Colonic mucosa (tissue), 4 donors: ENCODE measurements at places on chromosomes 12 and 14. TPM values are rescaled to one million over a fixed set of nuclear protein-coding genes. Genes with fewer than 3 reads are reported as not detected.

DNA sequence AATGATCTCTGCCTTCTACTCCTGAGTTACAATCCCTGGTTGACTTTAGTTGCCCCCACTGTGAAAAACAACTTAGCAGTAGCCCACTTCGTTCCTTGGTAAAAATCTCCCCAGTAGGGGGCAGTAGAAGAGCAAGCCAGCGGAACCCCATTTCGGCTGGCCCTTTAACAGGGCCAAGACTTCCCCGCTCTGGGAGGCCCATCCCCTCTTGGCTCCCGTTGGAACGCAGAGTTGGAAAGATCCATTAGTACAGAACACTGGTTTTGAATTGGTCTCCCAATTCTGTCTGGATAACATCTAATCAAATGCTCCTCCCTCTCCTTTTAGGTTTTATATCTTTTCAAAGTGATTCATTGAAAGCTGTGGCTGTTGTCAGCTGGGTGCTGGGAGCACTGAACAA lies 1133.3 kb downstream of the BCL11B start:
- DNase-seq, result peak; percentile 50

DNA sequence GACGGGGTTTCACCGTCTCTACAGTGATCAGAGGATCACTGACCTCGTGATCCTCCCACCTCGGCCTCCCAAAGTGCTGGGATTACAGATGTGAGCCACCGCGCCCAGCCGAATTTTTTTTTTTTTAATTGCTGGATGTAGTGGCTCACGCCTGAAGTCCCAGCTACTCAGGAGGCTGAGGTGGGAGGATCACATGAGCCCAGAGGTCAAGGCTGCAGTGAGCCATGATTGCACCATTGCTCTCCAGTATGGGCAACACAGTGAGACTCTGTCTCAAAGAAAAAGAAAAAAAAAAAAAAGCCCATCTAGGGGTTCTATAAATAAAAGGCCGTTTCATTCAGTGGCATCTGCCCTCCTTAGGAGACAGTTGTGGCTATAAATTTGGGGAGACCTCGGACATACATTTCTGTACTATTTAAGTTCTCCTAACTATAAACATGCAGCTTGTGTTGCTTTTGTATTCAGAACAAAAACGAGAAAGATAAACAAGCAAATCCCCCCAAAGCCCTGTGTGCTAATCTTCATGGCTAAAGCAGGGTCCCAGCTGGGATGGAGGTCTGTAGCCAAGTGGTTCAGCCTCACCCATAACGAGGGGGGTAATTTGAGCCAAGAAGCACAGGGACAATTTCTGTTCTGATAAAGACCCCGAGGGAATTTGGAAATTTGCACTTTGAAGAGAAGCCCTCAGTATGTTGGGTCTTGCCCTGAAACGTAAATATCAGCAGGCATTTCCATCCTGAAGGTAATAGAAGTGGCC lies 35.0 kb upstream of the BCL7A start:
- no peak for DNase-seq

- DNase-seq, result no peak
Measured at GRCh38 chr12:79296871-79297270, 393.9 kb downstream of the PAWR start.

DNA sequence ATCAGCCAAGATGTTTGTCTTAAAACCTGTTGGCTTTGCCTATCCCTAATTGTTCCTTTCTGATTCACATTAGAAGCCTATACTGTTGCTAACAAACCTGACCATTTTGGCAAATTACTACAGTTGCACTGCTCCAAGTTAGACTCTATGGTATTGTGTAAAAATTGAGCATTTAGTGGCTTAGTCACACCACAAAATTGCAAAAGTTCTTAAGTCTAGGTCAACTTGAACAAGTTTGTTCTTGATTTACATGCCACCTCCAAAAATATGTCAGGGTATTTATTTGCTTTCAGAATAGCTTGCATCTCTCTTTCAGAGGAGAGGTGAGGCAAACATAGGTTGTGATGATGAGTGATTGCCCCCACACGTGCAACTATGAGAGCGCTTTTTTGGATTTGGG lies 27.0 kb upstream of the PTHLH start:
- no peak for DNase-seq

- DNase-seq, result no peak
Measured at GRCh38 chr14:81123811-81124210, 96.9 kb downstream of the GTF2A1 start.

GRCh38 chr12:32270818-32271710 lies 128.3 kb upstream of the FGD4 start:
- DNase-seq, result no peak

DNA sequence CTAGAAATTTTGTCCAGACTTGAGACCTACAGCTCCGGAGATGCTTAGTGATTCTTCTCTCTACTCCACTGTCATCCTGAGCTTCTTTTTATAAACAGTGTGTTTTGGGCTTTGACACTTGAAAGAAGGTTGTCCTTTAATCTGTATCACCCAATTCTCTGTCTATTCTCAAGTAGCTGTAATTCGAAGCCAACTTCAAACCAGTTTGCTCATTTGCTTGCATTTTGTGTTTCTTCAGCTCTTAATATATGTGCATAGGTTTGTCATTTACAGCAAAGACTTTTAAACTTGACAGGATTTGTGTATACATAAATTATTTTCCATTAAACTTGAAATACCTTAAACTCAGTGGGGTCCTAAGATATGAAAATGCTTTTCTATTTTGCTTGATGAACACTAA lies 16.4 kb upstream of the MYBPC1 start:
- no peak for DNase-seq

The ABCD4 gene
- 46.6 TPM for total RNA-seq

DNA sequence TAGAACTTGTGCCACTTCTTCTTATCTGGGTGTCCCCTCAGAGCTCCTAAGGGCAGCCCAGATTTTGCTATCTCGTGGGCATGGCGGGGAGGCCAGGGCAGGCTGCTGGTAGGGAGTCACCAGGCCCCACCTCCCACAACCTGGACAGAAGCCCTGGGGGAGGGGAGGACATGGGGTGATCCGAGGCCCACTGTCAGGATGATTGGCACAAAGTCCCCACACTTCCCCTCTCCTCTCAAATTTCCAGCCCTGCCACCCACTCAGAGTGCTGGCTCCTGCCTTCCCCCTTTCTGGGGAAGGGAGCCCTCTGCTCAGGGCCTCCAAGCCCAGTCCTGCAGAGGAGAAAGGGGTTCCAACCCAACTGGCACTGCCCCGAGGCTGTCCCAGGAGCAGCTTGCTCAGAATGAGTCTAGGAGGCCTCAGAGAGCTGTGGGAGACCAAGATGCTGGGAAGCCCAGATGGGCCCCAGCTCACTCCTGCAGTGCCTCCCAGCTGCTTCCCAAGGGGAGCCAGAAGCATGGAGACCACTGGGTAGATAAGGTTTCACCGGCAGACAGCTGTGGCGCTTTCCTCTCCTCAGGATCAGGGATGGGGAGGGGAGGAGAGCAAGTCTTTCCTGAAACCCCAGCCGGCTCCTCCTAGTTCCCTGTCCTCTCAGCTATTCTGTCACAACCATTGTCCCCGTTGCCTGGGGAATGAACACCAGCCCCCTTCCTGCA lies 82.8 kb downstream of the B4GALNT3 start:
- DNase-seq, result no peak

- DNase-seq, result no peak
Measured at GRCh38 chr14:102471921-102472790, 37.4 kb downstream of the ANKRD9 start.

DNA sequence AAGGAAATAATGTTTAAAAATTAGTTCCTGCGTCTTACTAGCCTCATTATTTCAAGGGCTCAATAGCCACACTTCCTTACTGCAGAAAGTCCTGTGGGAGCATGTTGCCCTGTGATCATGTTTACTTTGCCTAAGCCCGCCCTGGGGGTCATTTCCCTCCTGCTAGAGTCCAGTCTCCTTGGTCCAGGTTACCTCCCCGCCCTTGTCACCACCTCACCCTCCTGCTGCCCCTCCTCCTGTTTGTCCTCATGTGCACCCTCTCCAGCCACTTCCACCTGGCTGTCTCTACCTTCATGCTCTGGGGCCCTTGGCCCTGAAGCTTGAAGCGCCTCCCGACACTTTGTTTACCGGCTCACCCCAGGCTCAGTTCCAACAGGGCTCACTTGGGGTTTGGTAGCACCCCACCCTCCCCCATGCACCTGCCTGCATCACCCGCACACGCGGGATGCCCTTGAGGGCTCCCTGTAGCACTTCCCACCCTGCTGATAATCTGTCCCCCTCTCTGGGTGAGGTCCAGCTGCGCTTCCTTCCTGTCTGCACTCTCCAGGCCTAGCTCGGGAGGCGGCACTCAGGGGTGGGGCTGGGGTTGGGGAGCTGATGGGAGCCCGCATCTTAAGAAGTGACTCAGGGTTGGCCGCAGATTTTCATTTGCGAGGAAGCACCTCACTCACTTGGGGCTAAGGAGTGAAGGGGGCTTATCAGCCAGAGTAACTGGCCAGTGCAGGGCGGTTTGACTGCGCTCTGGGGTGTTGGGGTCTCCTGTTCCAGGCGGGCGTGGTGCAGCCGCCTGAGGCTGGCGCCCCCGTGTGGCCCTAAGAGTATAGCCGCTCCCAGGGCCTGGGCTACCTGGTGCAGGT lies 40.1 kb downstream of the SMIM41 start:
- DNase-seq, result peak; percentile 63

- peak; percentile 11 for DNase-seq
Measured at GRCh38 chr14:104442631-104443390, 136.8 kb upstream of the C14orf180 start.

GRCh38 chr12:68449196-68449595 lies 117.0 kb upstream of the MDM1 start:
- no peak for DNase-seq

The CD27 gene
- total RNA-seq, result 1.9 TPM

The RAB15 gene
- total RNA-seq, result 43.8 TPM

- no peak for DNase-seq
Measured at GRCh38 chr12:20262119-20262518, 106.2 kb upstream of the PDE3A start.

- DNase-seq, result no peak
Measured at GRCh38 chr12:15289192-15289591, 33.1 kb upstream of the PTPRO start.

The P2RX2 gene
- 0.24 TPM for total RNA-seq

DNA sequence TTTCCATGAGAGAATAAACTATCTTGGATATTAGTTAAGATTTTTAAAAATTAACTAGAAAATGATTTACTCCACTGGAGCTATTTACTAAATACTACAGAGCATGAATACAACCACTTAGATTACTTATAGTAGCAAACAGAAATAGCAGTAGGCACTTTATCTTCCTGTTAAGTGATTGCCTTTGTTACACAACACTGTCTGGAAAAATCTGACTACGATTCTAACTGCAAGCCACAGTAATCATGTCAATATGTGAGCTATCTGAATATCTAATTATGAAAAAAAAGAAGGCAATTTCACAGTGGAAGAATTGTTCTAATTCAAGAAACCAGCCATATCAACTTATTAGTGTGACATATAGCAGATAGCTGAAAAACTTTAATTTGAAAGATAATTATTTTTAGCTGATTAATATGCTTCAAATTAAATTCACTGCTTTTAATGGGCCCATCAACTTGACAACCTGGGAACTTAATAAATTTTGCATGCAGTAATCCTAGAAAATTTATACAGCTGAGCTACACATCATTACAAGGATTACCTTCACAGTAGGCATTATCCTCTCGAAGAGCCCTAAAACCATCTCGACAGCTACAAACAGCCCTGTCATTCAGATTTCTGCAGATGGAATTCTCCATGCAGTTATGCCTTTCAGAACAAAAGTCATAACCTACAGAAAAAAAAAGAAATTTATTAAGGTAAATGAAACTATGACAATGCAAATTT lies 172.8 kb downstream of the NELL2 start:
- no peak for DNase-seq

DNA sequence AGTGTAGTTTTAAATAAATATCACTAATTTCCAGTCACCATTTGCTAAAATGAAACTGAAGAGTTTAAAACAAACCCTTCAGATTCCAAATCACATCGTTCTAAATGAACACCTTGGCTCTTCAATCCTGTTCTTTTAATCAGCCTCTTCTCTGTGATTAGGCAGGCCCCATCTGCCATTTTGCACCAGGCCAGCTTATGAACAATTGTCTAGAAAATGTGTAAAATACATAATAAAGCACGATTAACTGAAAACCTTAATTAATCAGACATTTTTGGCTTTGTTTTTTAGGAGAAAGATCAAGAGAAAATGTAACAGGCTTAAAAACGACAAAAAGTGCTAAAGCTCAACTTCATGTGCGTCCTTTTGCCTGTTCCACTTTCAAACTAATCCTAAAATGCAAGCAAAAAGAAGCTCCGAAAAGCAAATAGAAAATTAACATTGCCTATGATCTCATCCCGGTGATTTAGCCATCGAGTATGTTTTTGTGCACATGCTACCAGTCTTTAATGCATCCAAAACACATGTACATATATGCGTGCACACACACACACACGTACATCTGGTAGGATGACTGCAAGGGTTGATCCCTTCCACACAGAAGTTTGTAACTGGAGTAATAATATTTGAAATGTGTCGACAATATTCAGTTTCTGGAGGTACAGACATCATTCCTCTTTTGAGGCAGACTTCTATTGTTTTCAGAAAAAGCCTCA lies 288.6 kb downstream of the FOXN3 start:
- no peak for DNase-seq

DNA sequence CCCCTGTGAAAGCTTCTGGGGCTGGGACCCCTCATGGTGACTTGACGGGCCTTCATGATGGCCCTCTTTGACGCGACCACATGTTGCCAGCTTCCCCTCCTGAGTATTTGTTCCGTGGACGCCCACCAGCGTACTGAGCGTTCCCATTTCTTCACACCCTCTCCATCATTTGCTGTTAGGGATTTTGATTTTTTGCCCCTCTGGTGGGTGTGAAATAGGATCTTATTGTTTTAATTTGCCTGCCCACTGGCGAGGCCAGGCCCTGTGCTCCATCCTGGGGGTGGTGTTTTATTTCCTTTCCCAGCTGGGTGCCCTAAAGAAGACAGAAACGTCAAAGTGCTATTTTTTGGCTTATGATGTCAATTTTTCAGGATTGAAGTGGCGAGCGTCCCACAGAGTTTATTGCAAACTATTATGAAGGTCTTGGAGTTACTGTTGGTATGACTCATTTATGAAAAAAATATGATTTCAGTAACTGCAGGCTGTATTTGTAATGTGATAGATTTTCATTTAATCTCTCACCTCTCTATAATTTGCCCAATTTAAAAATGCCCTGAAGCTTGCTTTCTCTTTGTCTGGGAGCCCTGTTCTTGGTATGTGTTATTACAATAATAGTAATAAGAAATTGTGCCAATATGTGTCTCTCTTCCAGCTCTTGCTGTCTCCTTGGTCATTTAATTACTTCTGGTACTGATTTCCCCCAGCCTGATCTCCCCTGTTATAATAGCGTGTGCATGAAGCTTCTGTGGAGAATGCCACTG lies 99.6 kb downstream of the SLC25A47 start:
- no peak for DNase-seq

The CIROP gene
- not detected for total RNA-seq

DNA sequence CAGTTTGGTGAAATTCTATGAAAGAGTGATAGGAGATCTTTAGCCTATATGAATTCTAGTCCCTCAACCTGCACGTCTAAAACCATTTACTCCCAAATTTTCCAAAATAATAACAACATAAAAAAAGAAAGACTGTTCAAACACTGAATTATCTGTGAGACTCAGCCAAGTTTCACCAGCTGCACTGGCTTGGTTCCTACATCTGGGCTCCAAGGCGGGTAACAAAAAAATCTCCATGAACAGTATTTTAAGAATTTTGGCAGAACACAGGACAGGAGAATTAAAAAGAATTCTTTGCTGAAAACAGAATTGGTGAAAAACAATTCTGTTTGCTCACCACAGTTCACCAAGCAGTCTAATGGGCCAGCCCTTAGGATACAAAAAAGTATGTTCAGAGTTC lies 536.8 kb upstream of the ATP2B1 start:
- DNase-seq, result no peak

The GUCY2C gene
- total RNA-seq, result 74.6 TPM

- DNase-seq, result peak; percentile 22
Measured at GRCh38 chr12:25151476-25151875, 43.5 kb downstream of the DNAI7 start.
